ENCODE measurements at places on chromosomes 1 and 21.
A peak's percentile ranks its signal among the peaks of the same experiment; 100 is the strongest.

GRCh38 chr1:64572222-64572900 lies 102.4 kb downstream of the CACHD1 start:
- DNase-seq, result no peak

DNA sequence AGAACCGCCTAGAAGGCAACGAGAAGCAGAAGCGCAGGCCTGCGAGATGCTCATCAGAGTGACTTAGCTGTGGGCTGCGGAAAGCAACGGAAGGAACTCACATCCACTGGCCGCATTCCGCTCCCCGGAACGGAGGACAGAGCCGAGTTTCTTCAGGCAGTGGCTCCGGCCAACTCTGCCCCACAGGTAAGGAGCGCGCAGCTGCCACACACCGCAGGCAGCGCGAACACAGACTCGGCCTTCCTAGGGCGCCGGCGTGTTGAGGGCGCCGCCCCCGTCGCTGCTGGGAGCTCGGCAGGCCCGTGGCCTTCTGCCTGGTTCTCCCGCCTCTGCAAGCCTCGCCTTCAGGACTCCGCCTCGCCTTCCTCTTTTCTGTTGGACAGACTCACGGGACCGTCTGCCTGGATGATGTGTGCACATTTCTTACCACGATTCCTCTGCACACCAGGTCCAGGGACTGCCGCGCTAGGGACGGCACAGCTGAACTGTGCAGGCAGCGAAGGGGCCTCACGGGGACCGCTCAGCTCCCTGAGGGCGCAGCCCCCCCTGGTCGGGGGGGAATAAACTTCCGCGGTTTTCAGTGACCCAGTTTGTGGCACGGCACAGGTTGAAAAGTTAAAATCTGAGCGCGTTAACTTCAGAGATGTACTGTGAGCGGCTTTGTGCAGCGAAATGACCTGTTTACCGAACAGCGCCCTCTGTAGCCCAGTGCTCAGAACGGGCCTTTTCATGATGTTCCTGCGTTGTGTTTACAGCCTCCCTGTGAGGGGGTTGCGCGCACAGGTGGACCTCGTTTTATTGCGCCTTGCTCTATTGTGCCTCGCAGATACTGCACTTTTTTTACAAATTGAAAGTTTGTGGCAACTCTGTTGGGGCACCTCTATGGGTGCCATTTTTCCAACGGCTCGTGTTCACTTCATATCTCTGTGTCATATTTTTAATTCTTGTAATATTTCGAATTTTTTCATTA lies 15.8 kb downstream of the TCP10L start:
- peak; percentile 84 for DNase-seq

DNA sequence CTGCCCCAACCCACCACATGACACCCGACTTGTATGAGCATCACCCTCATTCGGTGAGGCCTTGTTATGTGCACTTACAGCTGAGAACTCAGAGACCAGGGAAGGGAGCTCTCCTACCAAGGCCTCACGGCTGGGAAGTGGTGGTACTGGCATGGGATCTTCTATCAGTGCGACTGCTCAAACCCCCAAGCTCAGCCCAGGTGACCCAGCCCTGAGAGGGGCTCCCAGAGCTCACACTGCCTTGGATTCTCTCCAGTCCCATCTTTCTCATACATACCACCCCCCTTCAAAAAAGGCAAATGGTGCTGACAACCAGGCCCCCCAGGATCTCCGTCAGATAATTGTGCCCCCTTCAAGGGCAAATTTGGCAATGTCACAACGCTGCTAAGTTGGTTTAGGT lies 777 bp upstream of the PLA2G2F start:
- peak; percentile 12 for DNase-seq

GRCh38 chr1:230084408-230085177 lies 17.6 kb downstream of the GALNT2 start:
- DNase-seq, result no peak

GRCh38 chr1:246153796-246154212 lies 353.3 kb downstream of the SMYD3 start:
- DNase-seq, result no peak

- no peak for DNase-seq
Measured at GRCh38 chr1:38123356-38124135, 77.0 kb upstream of the POU3F1 start.

DNA sequence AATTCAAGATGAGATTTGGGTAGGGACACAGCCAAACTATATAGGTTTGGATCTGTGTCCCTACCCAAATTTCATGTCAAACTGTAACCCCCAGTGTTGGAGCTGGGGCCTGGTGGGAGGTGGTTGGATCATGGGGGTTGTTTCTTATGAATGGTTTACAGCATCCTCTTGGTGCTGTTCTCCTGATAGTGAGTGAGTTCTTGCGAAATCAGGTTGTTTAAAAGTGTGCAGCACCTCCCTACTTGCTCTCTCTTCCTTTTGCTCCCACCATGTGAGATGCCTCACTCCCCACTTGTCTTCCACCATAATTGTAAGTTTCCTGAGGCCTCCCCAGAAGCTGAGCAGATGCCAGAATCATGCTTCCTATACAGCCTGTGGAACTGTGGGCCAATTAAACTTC lies 17.3 kb downstream of the ODF2L start:
- no peak for DNase-seq

- no peak for DNase-seq
Measured at GRCh38 chr1:154406886-154407197, 1.7 kb downstream of the IL6R start.

DNA sequence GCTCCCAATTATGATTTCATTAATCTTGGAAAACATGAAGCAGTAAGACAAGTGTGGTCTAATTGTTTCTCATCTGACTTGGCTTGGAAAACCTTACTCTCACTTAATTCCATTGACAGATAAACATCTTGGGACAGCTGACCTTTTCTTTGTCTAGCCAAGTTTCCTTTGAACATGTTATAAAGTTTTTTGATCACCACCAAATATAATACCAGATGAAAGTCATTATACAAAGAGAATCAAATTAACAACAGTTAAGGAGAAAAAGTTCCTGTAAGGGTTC lies 50.2 kb downstream of the ALG14 start:
- DNase-seq, result no peak

- no peak for DNase-seq
Measured at GRCh38 chr1:62295921-62296491, 23.2 kb downstream of the KANK4 start.

All from left colon (tissue), 2 donors.